ENCODE measurements at places on chromosomes 1 and 21.

GRCh38 chr1:210456731-210457255 lies 128.1 kb downstream of the HHAT start:
- DNase-seq = no peak

- DNase-seq = peak; percentile 64
Measured at GRCh38 chr1:179706339-179706941, 36.7 kb upstream of the FAM163A start.

DNA sequence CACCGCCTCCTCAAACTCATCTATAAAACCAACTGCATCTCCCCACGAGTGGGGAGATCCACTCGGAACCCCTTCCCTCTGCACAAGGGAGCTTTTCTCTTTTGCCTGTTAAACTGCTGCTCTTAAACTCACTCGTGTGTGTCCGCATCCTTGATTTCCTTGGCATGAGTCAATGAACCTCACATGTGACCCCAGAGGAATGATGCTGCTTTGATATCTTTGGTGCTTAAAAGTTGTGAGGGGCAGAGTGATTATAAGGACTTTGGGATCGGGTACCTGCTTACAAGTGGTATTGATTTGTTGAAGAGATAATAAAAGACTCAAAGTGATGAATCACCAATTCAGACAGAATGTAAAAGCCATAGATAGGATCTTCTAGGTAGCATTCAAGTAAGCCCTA lies 125.3 kb downstream of the GREM2 start:
- DNase-seq = no peak

- no peak for DNase-seq
Measured at GRCh38 chr1:28099050-28099769, 10.8 kb upstream of the EYA3 start.

GRCh38 chr1:243831463-243831862 lies 18.6 kb downstream of the AKT3 start:
- DNase-seq = no peak

DNA sequence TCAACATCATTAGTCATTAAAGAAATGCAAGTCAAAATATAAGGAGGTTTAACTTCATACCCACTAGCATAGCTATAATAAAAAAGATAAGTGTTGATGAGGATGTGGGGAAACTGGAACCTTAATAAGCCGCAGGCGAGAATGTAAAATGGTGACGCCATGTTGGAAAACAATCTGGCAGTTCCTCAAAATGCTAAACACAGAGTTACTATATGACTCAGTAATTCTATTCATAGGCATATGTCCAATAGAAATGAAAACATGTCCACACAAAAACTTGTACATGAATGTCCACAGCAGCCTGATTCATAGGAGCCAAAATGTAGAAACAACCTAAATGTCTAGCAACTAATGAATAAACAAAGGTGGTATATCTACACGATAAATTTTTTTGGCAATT lies 23.2 kb downstream of the DDX59 start:
- DNase-seq = no peak

GRCh38 chr1:117654493-117655219 lies 48.8 kb downstream of the TENT5C start:
- no peak for DNase-seq

GRCh38 chr1:231272880-231273279 lies 31.9 kb downstream of the GNPAT start:
- no peak for DNase-seq

DNA sequence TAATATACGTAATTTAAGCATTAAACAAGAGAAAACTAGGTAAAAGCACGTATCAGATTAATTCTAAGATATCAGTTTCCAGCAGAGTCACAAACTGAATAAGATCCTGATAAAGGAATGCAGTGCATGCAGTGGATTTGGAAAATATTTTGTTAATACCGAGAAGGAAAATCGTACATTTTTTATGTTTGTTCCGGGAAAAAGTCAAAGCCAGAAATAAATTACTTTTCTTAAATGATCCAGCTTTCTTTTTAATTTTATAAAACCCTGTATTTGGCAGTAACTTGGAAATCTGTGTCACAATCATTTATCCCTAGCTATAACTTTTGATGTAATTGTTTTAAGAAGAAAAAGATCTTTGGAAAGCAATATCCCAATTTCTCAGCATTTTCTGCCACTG lies 955 bp downstream of the PALMD start:
- DNase-seq = no peak

DNA sequence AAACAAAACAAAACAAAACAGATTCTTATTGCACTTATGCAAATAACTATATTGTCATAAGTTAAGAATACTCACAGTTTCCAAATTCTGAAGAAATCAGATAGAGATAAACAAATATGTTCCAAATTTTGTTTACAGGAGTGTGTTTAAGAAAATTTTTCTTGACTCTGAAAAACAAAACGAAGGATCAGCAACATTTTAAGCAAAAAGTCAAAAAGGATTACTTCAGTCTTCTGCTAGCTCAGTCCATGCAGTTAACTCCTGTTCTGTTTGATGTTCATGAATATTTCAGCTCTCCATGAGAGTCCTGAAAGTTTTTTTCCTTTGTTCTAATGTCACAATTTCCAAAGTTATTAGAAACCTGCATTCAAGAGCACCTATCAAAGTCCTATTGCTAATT lies 33.2 kb upstream of the KLF18 start:
- no peak for DNase-seq

DNA sequence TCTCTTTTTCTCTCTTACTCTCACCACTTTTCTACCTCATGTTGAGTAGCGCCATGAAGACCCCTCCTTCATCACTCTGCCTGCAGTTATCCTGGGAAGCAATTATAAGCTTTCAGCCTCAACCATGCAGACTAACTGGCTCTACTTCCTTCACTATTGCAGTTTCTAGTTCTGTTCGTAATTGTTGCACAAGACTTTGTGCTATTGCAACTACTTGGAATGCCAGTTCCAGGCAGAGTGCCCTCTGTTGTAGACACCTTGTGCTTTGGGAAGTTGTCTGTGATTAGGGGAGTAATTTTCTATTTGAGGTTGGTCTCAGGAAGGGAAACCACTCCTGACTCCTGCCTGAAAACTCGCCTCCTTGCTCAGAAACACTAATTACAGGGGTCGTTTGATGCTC lies 19.4 kb downstream of the PGM1 start:
- peak; percentile 54 for DNase-seq

DNA sequence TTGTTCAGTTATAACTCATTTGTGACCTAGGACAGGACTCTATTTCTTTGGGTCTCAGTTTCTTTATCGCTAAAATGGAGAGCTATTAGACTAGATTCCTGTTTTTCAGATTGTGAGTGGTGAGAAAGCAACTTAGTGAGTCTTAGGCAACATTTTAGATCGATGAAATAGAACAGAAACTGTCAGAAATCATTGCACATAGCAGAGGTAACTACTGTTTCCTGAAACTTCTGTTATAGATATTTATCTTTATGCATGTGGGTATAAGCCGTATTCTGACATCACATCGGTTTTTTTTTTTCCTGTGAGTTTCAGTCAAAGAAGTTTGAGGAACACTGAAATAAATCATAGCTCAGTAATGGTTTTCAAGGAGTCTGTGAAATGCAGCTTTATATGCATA lies 42.1 kb upstream of the DNAJC6 start:
- DNase-seq = no peak

DNA sequence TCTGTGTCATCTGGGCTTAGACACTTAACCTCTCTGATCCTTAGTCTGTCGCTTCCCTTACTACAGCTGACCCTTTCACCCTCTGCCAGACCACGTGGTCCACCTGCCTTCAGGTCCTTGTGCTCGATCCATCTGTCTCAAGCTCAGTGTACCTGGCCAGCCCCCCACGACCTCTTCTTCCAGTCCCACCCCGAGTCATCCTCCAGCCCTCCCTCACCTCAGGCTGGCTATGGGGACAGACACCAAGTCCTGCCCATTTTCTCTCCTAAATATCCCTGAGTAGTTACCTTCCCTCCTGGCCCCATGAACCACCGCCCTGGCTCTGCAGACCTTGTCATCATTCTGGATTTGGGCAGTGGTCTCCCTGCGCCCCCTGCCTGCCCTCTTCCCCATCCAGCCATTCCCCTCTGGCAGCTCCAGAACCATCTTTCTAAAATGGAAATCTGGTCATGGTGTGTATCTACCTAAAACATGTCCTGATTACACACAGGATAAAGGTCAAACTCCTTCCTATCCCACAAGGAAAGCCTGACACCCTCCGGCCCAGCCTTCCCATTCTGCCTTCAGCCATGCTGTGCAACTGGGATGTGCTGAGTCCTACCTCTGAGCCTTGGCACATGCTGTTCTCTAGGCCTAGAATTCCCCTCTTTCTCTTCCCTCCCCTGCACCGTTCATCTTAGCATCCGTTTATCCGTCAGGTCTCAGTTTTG lies 107.6 kb downstream of the EPHB2 start:
- no peak for DNase-seq
